Astrocyte (in vitro differentiated cells and primary cell): ENCODE measurements at places on chromosomes 13 and 19. TPM values are rescaled to one million over a fixed set of nuclear protein-coding genes. Genes with fewer than 3 reads are reported as not detected.

- H3K4me3 ChIP-seq = no peak overlapping the region
- H3K27ac ChIP-seq = no peak overlapping the region
- H3K27me3 ChIP-seq = no peaks in the 10 kb centered on the region
- DNase-seq = no peak
- no peaks in the 10 kb centered on the region for H3K4me1 ChIP-seq
These were observed 151.6 kb upstream of the FREM2 start for GRCh38 chr13:38535261-38535660.

DNA sequence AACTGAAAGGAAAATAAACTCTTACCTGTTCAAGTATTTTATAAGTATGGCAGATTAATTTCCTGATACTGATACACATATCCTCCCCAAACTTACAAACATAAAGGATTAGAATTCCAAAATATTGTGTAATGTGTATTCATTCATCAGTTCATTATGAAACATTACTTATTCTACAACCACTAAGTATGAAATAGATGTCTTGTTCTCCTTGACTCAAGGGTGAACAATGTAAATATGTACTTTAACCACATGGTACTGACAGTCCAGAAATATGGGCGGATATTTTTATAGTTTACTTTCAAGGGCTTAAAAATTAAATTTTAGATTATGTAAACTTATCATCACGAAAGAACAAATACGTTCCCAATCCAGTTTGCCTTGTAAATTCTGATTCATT lies 334.0 kb downstream of the LIG4 start:
- peak; percentile 22 for DNase-seq
- no peak overlapping the region for H3K27ac ChIP-seq
- no peak overlapping the region for H3K4me3 ChIP-seq
- no peaks in the 10 kb centered on the region for H3K27me3 ChIP-seq
- H3K4me1 ChIP-seq = no peaks in the 10 kb centered on the region

- no peaks in the 10 kb centered on the region for H3K4me1 ChIP-seq
- no peaks in the 10 kb centered on the region for H3K27me3 ChIP-seq
- no peaks in the 10 kb centered on the region for H3K36me3 ChIP-seq
- no peak overlapping the region for H3K27ac ChIP-seq
- H3K4me3 ChIP-seq = no peak overlapping the region
- peak; percentile 3 for DNase-seq
These were observed 4.3 kb upstream of the DUXA start for GRCh38 chr19:57171551-57172081.

The STOML3 gene
- total RNA-seq = not detected in 2 replicates
